ENCODE measurements at places on chromosomes 7 and 10.

- peak; percentile 84 for DNase-seq
These were observed 58.2 kb downstream of the ENTPD1 start for GRCh38 chr10:95814011-95814727.

DNA sequence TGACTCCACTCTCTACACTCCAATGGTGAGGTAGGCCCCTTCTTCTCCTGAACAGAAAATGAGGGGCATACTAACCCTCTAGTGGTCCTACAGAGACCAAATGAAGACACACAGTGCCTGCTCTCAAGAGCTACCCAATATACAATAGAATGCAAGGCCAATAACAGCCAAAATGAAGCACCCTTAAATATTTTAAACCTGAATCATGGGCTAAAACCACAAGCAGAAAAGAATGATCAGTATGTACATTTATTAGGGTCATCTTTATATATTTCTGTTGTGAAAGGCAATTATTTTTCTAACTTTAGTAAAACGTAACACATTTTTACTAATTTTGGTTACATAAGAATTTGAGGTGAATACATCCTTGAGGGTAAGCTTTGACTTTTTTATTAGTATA is 49.9 kb upstream of the COL1A2 start:
- DNase-seq: peak; percentile 33

DNA sequence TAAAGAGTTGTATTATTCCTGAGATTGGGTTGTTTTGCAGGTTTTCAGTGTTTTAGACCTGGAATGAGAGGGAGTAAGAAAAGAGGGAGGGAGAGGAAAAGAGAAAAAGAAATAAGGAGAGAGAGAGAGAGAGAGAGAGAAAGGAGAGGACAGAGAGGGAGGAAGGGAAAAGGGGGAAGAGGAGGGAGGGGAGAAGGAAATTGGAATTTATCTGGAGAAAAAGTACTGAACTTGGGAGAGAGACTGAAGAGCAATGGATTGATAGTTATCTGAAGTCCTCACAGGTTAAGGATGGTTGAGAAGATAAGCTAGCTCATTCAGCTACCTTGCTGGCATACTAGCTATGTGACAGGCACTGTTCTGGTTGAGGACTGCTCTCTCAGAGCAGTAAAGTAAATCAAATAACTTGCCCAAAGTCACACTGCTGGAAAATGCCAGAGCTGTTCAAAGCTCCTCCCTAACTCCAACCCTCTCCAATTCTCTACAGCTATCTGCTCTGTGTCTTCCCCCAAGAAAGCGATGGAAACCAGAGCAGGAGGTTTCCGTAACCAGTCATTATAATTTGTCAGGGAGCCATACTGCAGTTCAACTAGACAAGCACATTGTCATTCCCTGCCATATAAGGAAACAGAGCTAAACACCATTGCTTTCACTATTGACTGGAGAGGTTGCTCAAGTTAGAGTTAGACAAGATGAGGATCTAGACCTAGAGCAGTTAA is 10.7 kb downstream of the CALD1 start:
- peak; percentile 62 for DNase-seq

DNA sequence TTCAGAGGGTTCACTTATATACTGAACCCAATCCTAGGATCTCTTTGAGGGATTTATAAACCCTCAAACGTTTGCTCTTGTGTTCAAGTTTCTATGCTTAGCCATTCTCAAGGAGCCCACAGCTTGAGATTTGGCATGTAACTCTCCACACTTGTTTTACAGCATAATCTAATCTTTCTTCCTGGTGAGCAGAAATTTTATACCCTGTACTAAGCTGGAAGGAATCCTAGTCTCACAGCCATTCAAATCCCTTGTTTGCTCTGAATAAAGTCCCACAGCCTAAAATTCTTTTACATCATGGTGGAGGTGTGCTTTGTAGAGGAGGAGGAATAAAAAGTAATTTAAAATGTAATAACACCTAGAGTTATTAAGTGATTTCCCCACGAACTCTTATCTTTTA is 5.3 kb upstream of the AGR2 start:
- peak; percentile 19 for DNase-seq

GRCh38 chr7:12007576-12007975 is 175.6 kb upstream of the THSD7A start:
- DNase-seq: no peak

DNA sequence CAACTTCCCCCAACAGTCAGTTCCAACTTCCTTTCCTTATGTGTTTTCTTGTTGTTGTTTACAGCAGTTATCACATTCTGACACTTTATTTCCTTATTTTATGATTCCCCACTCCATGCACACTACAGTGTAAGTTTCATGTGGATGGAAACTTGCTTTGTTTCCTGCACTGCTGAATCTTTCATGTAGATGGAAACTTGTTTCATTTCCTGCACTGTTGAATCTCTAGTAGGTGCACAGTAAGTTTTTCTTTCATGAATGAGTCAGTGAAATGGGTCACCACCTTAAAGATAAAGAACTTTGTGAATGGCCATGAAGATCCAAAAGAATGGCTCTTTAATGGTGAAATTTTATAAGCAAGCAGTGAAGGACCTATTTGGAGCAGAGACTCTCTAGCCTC is 61.4 kb downstream of the SHOC2 start:
- no peak for DNase-seq

DNA sequence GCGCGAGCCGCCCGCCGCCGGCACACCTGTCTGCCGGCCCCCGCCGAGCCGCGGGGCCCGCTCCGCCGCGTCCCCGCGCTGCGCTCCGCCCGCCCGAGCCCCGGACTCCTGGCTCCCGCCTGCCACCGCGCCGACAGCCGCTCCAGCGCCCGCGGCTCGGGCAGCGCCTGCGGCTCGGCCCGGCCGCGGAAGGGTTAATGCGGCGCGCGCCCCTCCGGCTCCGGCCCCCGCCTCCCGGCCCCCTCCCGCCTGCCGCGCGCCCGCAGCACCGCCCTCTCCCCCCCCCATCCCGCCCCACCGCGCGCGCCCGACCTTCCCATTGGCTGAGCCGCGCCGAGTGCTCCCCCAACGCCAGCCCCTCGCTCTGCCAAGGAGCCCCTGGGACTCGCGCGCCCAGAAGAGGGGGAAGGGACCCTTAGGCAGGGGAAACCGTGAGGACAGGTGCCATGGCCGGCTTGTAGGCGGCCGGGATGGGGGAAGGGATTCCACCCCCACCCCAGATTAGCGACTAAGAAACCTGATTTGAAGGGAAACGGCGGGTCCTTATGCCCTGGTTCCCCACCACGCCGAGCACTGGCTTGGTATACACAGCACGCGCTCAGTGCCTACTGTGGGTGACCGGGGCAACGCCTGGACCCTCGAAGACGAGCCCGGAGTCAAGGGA is at the start of gene KCNH2:
Gene KCNH2, minus strand, starts transcription at position 196 of the 664 bp plus-strand sequence. CDS start 408 bp downstream, outside the sequence.
- DNase-seq: peak; percentile 44

DNA sequence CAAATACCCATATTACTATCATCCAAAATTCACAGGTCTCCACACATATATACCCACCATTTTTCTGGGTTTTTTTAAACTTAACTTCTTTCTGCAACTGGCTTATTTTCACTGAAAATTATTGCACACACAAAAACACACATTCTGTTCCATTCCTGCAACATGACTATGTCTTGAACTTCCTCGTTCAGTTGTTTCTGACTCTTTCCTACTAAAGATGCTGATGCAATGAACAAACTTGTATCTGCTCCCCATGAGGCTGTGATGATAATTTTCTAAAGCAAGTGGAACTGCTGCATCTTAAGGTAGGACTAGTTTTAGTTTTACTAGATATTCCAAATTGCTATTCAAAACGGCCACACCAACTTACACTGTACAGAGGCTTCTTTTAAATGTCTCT is 77.7 kb downstream of the OSBPL3 start:
- DNase-seq: no peak

GRCh38 chr7:47327698-47328391 is 254.1 kb downstream of the TNS3 start:
- peak; percentile 97 for DNase-seq

DNA sequence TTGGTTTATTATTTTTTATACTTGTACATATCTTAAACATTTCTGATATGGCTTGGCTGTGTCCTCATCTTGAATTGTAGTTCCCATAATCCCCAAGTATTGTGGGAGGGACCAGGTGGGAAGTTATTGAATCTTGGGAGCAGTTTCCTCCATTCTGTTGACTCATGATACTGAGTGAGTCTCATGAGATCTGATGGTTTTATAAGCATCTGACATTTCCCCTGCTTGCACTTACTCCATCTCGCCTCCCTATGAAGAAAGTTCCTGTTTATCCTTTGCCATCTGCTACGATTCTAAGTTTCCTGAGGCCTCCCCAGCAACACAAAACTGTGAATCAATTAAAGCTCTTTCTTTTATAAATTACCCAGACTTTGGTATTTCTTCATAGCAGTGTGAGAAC is 207.7 kb downstream of the TPK1 start:
- no peak for DNase-seq

- no peak for DNase-seq
These were observed 23.8 kb upstream of the PLAC9 start for GRCh38 chr10:80108576-80109239.

- DNase-seq: no peak
These were observed 44.8 kb upstream of the CDK1 start for GRCh38 chr10:60733517-60733822.

All from astrocyte of the hippocampus (primary cell).